Camera-type eye (tissue), 1 donor: ENCODE measurements at places on chromosomes 5 and 9. TPM values are rescaled to one million over a fixed set of nuclear protein-coding genes. Genes with fewer than 3 reads are reported as not detected.

The DDX4 gene
- total RNA-seq = not detected

The ROR2 gene
- 24.1 TPM for total RNA-seq

The ITGA2 gene
- total RNA-seq = 26.3 TPM

The FAM221B gene
- not detected for total RNA-seq

The NUTM2G gene
- not detected for total RNA-seq

The ZFP2 gene
- total RNA-seq = 7.1 TPM

The PDE6A gene
- total RNA-seq = 0.88 TPM

The CCDC152 gene
- total RNA-seq = 6.1 TPM

The PCDHGA3 gene
- 7.5 TPM for total RNA-seq

The ARHGEF37 gene
- 19.0 TPM for total RNA-seq

The CTNNAL1 gene
- total RNA-seq = 65.6 TPM

The PTAR1 gene
- total RNA-seq = 206 TPM

The LCP2 gene
- 8.6 TPM for total RNA-seq

The APBA1 gene
- total RNA-seq = 24.6 TPM

The CBY3 gene
- total RNA-seq = not detected

The SCGB3A2 gene
- not detected for total RNA-seq

The ORM2 gene
- not detected for total RNA-seq

The LRRC19 gene
- not detected for total RNA-seq

The SLC34A3 gene
- total RNA-seq = not detected

The PRRX2 gene
- total RNA-seq = 7.9 TPM

The TMC1 gene
- total RNA-seq = 0.27 TPM

The SLC6A3 gene
- 2.7 TPM for total RNA-seq

The RLN2 gene
- not detected for total RNA-seq

The RBM27 gene
- 45.7 TPM for total RNA-seq

The TEX48 gene
- not detected for total RNA-seq

The IL17B gene
- total RNA-seq = 7.1 TPM

The POLK gene
- total RNA-seq = 77.5 TPM

The ALAD gene
- total RNA-seq = 29.9 TPM

The NTRK2 gene
- 70.8 TPM for total RNA-seq

The CDKN2B-AS1 gene
- 0.77 TPM for total RNA-seq

The PCDH12 gene
- 8.6 TPM for total RNA-seq

The GRXCR2 gene
- not detected for total RNA-seq

The OR13F1 gene
- total RNA-seq = not detected

The FBP1 gene
- total RNA-seq = 1.9 TPM

The SLC6A19 gene
- 0.27 TPM for total RNA-seq

The CACFD1 gene
- 19.4 TPM for total RNA-seq

The ZNF608 gene
- 144 TPM for total RNA-seq

The THBS4 gene
- 217 TPM for total RNA-seq

The LCN12 gene
- total RNA-seq = 2.9 TPM

The MTAP gene
- total RNA-seq = 38.6 TPM

The MYMK gene
- total RNA-seq = 2.1 TPM

The RPP25L gene
- total RNA-seq = 13.1 TPM

The MYOT gene
- total RNA-seq = 15.9 TPM

The AFAP1L1 gene
- 21.0 TPM for total RNA-seq

The NDST1 gene
- total RNA-seq = 100 TPM

The DND1 gene
- 0.60 TPM for total RNA-seq

The LHX3 gene
- total RNA-seq = 18.5 TPM
